Lower lobe of right lung (tissue), 2 donors: ENCODE measurements at places on chromosomes 13 and 19. TPM values are rescaled to one million over a fixed set of nuclear protein-coding genes. Genes with fewer than 3 reads are reported as not detected.

DNA sequence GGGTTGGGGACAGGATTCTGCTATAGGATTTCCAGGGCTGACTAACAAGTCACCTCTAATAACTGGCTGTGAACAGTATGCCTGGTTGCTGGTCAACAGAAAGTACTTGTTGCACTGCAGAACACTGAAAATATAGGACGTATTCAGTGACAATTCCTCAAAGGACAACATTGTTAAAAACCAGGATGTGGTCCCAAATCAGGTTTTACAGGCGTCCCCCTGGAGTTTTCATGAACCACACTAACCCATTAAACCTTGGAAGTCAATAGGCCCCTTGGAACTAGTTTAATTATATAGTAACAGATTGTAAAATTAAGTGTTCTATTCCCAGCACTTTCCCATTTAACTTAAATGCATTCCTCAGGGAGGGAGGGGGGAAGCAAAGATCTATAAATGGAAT is 495.4 kb downstream of the TBC1D4 start:
- H3K27me3 ChIP-seq = no peaks in the 10 kb centered on the region
- H3K36me3 ChIP-seq = no peaks in the 10 kb centered on the region
- no peak overlapping the region for H3K4me3 ChIP-seq
- no peaks in the 10 kb centered on the region for H3K4me1 ChIP-seq
- no peak overlapping the region for H3K27ac ChIP-seq

- peak overlapping the region; percentile 61 for H3K27ac ChIP-seq
- peaks cover 23% of the 10 kb centered on the region for H3K4me1 ChIP-seq
- H3K36me3 ChIP-seq = no peaks in the 10 kb centered on the region
- H3K4me3 ChIP-seq = no peak overlapping the region
- no peak for DNase-seq
Measured at GRCh38 chr13:24071423-24072075, 89.0 kb upstream of the SPATA13 start.

GRCh38 chr19:28914173-28914572 is 298.8 kb downstream of the UQCRFS1 start:
- H3K27me3 ChIP-seq = peaks cover 6% of the 10 kb centered on the region
- no peak overlapping the region for H3K27ac ChIP-seq
- H3K4me1 ChIP-seq = no peaks in the 10 kb centered on the region
- no peak for DNase-seq

DNA sequence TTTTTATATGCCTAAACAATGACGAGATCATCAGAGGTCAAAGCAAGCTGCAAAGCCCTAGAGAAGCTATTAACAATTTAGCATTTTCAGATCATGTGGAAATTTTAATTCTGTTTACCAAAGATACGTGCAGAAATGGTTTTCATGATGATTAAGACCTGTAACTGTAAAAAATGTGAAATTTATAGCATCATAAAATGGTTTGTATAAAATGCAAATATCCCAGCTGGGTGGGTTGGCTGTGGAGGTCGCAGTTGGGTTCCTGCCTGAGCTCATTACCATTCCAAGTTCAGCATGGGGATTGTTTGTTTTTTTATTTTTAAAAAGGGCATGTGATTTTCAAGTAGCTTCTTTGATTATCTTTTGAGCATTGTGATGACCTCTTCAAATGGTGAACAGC is 47.9 kb upstream of the SIAH3 start:
- no peak overlapping the region for H3K27ac ChIP-seq
- no peaks in the 10 kb centered on the region for H3K36me3 ChIP-seq
- no peaks in the 10 kb centered on the region for H3K27me3 ChIP-seq
- no peak overlapping the region for H3K4me3 ChIP-seq

The KASH5 gene
- 3.1 TPM for total RNA-seq

The TINCR gene
- total RNA-seq = 3.9 TPM

The KLK12 gene
- 1.9 TPM for total RNA-seq
